Tibial artery (tissue), 4 donors: ENCODE measurements at places on chromosomes 7 and 10.

DNA sequence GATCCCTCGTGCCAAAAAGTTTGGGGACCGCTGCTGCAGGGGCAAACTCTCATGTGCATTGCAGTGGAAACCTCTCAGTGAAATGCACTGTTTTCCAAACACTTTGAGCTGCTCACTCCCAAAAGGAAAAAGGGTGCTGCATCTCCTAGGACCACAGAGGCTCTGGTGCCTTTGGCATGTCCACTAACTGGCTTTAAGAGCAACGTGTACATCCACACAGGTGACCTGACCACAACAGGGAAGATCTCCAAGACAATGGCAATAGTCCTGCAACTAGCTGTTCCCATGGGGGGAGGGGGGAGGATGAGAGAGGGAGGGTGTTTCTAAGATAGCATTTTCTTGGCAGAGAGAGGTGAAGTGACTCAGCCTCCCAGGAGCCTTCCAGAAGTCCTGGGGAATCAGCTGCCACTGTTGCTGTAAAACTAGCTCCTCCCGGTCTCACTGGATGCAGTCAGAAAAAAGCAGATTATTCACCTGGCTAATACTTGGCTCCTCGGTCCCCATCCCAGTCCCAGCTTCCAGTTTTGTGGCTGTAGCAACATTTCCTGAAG is 181.7 kb downstream of the HECW1 start:
- DNase-seq: no peak

DNA sequence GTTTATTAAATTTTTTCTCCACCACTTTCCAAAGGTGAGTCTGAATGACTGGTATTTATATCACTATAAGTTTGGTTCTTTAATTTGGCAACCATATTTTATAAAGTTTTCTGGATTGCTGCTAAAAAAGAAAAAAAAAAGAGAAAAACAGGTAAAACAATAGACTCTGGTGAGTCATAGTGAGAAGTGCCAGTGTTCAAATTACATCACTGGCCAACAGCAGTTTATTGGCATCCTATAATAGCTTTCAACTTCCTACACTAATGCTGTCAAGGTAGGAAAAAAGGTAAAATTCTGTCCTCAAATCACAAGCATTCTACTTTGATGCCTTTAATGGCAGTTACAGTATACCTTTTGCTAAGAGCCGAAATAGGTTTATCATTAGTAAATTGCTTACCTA is 808.8 kb downstream of the GRM8 start:
- DNase-seq: no peak

GRCh38 chr10:131145756-131146155 is 165.8 kb downstream of the TCERG1L start:
- DNase-seq: no peak

GRCh38 chr7:134432296-134433152 is 26.4 kb downstream of the AKR1B1 start:
- DNase-seq: peak; percentile 86

- no peak for DNase-seq
Measured at GRCh38 chr10:127890216-127890615, 2.5 kb downstream of the CLRN3 start.

- no peak for DNase-seq
Measured at GRCh38 chr7:127713758-127714157, 61.8 kb downstream of the SND1 start.

DNA sequence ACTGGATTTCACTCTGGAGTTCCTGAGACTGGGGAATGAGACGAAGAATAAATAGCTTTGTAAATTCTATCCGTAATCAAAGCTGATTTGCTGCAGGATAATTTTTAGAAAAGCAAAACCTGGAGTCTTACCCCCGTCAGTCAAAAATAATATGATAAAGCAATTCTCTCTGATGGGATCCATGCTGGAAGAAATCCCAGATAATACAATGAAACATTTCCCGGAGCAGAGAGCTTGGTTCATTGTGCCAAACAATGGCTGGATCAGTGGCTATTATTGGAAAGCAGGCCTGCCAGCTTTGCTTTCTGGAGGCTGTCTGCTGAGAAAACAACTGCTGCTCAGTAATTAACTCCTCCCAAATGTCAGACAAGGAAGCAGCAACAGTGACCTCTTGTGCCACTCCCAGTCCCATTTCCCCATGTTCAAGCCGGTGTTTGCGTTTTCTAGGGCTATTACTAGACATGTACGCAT is 609.4 kb upstream of the PCDH15 start:
- peak; percentile 20 for DNase-seq

DNA sequence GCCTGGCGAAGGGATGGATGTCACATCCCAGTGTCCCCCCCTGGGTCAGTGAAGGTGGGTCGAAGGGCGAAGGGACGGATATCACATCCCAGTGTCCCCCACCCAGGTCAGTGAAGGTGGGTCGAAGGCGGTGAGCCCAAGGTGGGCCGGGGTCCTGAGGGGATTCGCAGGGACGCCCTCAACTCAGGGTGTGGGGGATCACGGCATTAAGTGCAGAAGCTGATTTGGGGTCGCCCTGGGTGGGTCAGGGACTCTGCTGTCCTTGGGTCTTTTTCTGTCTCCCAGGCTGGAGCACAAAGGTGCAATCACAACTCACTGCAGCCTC is 21.9 kb downstream of the ADAP1 start:
- peak; percentile 38 for DNase-seq

DNA sequence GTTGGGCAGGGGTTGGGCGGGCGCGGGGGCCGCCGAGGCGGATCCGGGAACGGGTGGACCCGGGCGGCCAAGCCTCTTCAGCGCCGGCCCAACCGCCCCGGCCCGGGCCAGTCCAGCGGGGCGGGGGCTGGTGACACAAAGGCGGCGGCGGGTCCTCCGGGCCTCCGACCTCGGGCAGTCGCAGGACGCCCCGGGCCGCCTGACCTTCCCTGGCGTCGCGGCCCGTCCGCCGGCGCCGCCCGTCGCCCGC is 54.2 kb downstream of the METTL2B start:
- no peak for DNase-seq

GRCh38 chr10:16927546-16927945 is 110.3 kb upstream of the RSU1 start:
- no peak for DNase-seq

GRCh38 chr7:141421306-141421705 is 129.9 kb upstream of the AGK start:
- no peak for DNase-seq

- DNase-seq: peak; percentile 79
Measured at GRCh38 chr7:151851782-151852181, 25.1 kb downstream of the PRKAG2 start.

- DNase-seq: no peak
Measured at GRCh38 chr10:34808801-34809745, 6.0 kb downstream of the PARD3 start.

DNA sequence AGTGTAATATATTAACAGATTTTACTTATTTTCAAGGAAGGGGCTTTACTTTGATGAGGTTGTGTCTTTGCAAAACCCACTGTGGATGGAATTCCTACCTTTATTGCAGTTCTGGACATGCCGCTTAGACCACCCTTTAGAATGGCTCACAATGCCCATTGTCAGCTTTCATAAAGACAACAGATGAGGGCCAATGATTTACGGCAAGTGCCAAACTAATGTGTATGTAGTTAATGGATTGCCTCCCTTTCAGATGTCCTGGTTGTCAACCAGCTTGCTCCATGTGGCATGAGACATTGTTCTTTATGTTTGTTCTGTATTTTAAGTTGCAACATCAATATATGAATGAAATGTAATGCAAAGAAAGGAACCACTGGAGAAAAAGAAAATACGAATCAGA is 35.0 kb upstream of the ELMO1 start:
- no peak for DNase-seq
